NCI-H1105 (cell line): ENCODE measurements at places on chromosomes 4 and X.

- DNase-seq: no peak
These were observed 101.1 kb downstream of the PHOX2B start for GRCh38 chr4:41647383-41647782.

DNA sequence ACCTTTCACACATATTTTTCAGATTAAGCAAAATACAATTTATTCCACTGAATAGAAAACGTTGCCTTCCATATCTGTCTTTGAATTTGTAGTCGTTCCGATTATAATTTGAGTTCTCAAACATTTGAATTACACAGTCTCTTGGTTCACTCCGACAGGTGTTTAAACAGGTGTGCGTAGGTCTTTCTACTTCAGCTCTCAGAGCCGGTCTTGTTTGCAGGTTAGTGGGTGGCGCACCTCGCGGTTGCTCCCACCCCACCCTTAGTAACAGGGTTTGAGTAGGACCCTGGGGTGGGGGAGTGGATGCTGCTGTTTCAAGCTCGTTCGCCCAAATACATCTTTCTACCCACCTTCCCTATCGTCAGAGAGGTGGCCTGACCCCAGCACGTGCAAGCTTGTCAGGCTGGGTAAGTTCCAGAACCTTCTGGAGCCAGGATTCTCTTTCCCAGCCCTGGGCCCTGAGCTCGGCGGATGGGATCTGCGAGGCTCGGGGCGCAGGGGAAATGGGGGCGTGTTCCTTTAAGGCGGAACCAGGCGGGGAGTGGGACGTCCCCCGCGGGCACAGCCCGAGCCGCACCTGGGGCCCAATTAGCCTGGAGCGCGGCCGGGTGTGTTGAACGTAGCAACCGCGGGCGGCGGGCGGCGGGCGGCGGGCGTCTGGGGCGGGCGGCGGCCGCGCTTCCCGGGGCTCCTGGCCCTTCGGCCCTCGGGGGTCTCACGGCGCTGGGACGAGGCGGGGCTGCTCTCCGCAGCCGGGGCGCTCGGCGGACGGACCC is at the start of gene FAM149A:
Gene FAM149A, plus strand, starts transcription at position 591 of the 776 bp plus-strand sequence.
- DNase-seq: no peak

DNA sequence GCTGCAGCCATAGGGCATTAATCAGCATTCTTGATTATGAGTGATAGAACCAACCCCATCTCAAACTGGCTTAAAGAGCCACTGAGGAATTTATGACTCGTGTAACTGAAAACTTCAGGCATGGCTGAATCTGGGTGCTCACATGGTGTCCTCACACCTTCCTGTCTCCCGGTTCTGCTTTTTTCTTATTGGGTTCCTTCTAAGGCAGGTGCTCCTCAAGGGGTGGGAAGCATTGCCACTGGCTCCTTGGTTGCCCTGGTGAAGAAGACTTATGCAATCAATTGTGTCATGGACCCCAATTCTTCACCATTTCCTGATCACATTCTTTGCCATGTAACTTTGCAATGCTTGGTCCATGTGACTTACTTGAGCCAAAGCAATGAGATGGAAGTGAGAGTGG is 4.3 kb upstream of the ZCCHC4 start:
- DNase-seq: no peak

- no peak for DNase-seq
These were observed 2366.3 kb downstream of the PCDH7 start for GRCh38 chr4:33086331-33086925.

GRCh38 chr4:184688447-184688846 is 38.9 kb downstream of the PRIMPOL start:
- no peak for DNase-seq

DNA sequence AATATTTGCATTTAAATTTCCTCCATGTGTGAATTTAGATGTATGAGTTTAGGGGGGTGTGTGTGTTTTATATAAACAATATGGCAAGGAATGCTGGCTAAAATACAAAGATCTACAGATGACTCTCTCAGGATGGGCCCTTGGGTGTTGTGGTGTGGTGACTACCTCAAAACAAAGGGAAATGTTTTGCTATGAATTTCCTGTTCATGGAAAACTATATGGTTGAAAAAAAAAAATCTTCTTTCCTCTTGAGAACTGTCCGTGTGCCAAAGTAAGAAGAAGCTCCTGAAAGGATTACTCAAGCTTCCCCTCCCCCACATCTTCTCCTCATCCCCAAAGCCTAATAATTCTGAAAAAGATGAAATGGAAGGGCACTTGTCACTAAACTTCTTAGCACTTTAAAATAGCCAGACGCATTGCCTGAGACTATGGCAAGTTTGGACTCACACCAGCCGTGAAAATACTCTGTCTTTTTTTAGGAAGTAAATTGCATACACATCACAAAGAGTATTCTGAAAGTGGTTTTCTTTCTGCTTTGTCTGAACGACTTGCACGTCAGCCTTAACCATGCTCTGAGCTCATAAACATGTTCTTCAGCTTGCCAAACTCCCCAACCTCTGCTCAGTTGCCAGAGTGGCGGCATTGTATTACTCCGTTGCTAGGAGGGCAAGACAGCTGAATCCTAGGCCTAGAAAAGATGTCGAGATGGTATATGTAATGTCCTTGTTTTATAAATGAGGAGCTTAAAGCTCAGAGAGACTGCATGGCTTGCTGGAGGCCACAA is 250.4 kb upstream of the JADE1 start:
- DNase-seq: no peak

- DNase-seq: no peak
These were observed 5.2 kb downstream of the HSD17B13 start for GRCh38 chr4:87317527-87317926.

DNA sequence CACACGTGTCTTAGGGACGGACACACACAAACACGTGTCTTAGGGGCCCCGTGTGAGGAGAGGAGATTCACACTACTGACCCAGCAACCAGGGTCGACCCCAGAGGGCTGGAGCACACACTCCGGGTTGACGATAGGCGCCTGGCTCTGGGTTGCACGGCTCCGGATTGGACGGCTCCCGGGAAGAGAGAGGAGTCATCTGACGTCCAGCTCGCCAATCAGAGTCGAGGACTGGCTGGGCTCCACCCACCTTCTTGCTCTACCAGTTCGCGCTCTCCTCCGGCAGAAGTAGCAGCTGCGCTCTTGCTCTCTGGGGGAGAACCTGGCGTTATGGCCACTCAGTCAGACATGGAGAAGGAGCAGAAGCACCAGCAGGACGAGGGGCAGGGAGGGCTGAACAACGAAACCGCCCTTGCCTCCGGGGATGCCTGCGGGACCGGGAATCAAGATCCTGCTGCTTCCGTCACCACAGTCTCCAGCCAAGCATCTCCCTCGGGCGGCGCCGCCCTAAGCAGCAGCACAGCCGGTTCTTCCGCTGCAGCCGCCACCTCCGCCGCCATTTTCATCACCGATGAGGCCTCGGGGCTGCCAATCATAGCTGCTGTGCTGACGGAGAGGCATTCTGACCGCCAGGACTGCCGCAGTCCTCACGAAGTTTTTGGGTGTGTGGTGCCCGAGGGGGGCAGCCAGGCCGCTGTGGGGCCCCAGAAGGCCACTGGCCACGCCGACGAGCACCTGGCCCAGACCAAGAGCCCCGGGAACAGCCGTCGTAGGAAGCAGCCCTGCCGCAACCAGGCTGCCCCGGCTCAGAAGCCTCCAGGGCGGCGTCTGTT is 74.3 kb downstream of the NUDT10 start:
- no peak for DNase-seq

DNA sequence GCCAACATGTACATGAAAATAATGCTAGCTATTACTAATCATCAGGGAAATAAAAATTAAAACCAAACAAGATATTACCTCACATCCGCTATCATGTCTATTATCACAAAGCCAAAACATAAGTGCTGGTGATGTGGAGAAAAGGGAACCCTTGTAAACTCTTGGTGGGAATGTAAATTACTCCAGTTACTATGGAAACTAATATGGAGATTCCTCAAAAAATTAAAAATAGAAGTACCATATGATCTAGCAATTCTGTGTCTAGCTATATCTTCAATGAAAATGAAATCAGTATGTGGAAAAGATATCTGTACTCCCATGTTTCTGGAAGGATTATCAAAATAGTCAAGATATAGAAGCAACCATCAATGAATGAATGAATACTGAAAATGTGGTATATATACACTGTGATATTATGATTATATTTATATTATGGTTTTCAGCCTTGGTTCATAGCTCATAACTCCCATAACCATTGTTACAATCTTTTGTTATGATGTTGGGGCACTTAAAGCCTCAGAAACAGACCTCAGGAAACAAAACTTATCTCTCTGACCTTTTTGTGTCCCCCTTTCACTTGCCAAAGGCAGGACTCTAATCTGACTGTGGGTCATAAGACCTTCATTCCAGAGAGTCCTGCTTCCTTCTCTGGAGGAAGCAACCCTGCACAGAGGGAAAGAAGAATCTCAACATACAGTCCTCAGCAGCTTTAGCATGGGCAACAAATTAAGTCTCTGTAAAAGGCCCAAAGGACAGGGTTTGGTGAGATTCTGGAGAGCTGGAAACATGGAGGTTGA is 933.2 kb downstream of the ADGRL3 start:
- DNase-seq: no peak

GRCh38 chr4:76683144-76683543 is 214.8 kb downstream of the SOWAHB start:
- DNase-seq: no peak

DNA sequence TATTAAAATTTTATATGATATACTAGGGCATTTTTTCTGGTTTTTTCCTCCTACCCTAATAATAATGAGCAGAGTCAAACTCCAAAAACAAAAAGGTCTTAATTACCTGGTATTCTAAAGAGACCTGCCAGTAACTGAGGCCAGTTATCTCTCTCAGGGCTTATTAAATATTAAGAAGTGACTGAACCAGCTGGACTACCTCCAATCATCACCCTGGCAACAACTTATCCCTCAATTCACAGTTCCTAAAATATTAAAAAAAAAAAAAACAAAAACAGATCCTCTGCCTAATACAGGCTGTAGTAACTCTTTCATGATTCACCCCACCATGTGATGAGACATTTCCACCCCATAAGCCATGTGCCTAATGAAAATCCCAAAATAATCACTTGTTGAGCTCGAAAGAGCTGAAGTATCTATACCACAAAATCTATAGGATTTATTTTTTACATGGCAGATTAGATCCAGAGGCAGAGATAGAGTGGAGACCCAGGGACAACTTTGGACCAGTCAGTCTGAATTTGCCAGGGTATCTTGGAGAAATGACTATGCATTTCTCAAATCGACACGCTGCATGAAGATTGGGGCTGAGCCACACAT is 698.0 kb downstream of the FAT4 start:
- DNase-seq: no peak
